T-helper 2 cell (primary cell): ENCODE measurements at places on chromosomes 1 and 21.

DNA sequence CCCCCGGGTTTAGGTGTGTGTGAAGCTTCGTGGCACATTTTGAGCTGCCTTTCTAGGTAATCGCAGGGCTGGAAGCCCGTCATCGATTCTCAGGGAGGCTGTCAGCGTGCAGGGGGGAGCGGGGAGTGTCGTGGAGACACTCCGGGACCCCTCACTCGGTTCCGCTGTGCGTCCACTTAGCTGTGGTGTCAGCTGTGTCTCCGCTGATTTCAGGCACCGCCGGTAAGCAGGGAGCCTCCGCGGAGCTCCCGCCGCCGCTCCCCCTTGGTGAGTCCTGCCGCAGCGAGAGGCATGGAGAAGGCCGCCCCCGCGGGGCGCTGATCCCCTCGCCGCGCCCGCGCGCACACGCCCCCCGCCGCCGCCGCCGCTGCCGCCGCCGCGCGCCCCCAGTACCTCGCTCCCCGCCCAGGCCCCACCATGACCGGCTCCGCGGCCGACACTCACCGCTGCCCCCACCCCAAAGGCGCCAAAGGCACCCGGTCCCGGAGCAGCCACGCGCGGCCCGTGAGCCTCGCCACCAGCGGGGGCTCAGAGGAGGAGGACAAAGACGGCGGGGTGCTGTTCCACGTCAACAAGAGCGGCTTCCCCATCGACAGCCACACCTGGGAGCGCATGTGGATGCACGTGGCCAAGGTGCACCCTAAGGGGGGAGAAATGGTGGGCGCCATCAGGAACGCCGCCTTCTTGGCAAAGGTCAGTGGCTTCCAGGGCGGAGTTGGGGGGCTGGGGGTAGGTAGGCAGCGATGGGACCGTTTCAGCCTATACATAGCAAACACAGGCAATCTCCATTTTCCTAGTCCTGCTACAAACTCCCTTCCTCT, 995 bp downstream of the VASH2 start:
- no peak for DNase-seq

GRCh38 chr1:10920063-10920626, 92.3 kb upstream of the TARDBP start:
- no peak for DNase-seq

DNA sequence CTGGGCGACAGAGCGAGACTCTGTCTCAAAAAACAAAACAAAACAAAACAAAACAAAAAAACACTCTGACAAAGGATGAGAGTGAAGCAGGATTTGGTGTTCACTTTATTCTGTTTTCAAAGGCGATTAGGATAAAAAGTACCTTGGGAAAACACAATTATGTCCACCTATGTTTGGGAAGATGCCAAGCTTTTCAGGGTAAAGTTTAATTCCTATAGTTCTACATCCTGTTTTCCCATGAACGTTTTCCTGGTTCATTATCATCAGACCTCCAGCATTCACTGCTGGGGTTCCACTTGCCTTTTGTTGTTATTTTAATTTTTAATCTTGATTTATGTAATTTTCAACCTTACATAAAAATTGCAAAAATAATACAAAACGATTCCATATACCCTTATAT, 4.9 kb upstream of the NID1 start:
- no peak for DNase-seq

GRCh38 chr1:240691501-240691900, 79.5 kb upstream of the GREM2 start:
- no peak for DNase-seq

- DNase-seq, result no peak
Measured at GRCh38 chr1:170730014-170730413, 66.1 kb downstream of the PRRX1 start.

DNA sequence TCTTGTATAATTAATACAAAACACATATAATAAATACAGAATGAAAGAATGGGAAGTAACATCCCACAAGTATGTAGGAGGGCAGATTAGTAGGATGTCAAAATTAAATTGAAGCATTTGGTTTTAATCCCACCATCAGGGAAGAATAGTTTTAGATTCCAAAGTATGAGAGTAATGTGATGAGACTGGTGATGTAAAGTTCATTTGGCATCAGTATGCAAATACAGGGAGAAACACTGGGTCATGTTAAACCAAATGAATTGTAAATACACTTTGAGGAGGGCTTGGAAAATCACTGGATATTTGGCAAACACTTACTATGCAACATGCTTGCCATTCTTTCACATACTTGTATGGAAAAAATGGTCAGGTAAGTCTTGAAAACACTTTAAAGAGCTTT, 358.8 kb downstream of the DPYD start:
- DNase-seq, result no peak
